ENCODE measurements at places on chromosomes 2 and 18. TPM values are rescaled to one million over a fixed set of nuclear protein-coding genes. Genes with fewer than 3 reads are reported as not detected.

The CD302 gene
- total RNA-seq: 23.0 TPM

The CNDP1 gene
- total RNA-seq: not detected

The ADGRF3 gene
- total RNA-seq: 0.09 TPM

The GPR39 gene
- total RNA-seq: 12.7 TPM
